ENCODE measurements at places on chromosomes 6 and 20.
A peak's percentile ranks its signal among the peaks of the same experiment; 100 is the strongest.

- no peak for DNase-seq
Observed at GRCh38 chr6:40492187-40492586, 95.0 kb downstream of the LRFN2 start.

- DNase-seq: no peak
Observed at GRCh38 chr6:56424542-56425083, 177.2 kb upstream of the COL21A1 start.

- no peak for DNase-seq
Observed at GRCh38 chr6:128731249-128732165, 151.4 kb upstream of the LAMA2 start.

DNA sequence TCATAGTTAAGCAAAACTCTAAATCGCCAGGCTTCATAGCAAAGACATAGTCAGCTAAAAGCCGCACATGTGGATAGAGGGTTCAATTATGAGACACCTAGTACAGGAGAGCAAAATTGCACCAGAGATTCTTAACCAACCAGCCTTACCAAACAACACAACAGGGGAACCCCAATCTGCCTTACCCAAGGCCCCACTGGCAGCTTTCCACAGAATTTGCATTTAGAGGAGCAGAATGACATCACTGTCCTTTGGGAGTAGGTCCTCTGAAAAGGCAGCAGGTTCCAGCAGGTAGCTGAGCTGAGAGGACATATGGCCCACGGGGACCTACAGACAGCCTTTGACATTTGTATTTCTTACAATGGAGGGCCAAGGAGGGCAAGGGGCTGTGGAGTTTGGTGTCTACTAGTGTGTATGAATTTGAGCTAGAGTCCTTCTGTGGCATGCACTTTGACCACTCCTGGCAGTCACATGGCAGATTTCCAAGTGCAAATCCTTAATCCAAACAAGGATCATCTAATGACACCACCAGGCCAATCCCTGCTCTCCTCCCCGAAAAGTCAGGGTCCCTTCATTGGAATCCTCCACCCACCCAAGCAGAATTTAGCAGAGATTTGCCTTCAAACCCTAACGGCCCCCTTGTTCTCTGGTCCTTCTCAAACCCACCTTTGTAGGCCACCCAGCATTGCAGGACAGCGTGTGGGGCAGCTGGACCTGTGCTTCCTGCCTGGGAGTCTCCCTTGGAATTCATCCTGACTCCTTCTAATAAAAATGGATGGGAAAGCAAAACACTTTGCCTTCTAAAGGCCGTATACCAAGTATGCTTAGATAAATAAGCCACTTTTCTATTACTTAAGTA lies 171.2 kb upstream of the SUPT3H start:
- no peak for DNase-seq

- no peak for DNase-seq
Observed at GRCh38 chr6:138157986-138158638, 3.6 kb upstream of the ARFGEF3 start.

GRCh38 chr20:57849121-57849520 lies 139.3 kb upstream of the PMEPA1 start:
- no peak for DNase-seq

DNA sequence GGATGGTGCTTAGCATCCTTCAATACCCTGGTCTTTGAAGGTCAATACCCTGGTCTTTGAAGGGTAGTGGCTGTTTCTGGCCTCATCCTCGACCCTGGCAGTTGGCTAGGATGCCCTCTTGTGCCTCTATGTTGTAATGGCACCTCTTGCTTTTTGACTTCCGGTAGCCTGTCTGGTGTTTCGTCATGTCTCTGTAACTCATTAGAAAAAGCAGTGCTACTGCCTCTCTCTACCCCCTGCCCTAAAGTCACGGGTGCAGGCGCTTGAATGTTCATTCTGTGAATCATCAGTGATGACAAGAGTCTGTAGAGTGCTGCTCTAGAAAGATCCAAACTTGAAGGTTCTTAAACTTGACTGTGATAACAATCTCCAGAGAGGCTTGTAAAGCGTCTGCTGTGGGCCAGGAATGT lies 28.3 kb downstream of the RSPO4 start:
- DNase-seq: peak; percentile 81

- no peak for DNase-seq
Observed at GRCh38 chr20:11452326-11452725, 465.4 kb upstream of the BTBD3 start.

GRCh38 chr6:68634726-68635411 lies at the start of gene ADGRB3:
TSS of gene ADGRB3 (plus strand) at chr6:68635282. CDS start at chr6:68638676, 3,394 bp downstream.
- peak; percentile 79 for DNase-seq

- DNase-seq: no peak
Observed at GRCh38 chr6:61210549-61210948, 1075.5 kb downstream of the KHDRBS2 start.

GRCh38 chr20:23135449-23136420 lies 49.6 kb upstream of the CD93 start:
- no peak for DNase-seq

Measured in activated CD4-positive, alpha-beta T cell treated with anti-CD3 and anti-CD28 coated beads, Interleukin-2, amount 10 ng/mL, durations not matched to agents 24 days and 14 days (primary cell).